ENCODE measurements at places on chromosomes 11 and 22. TPM values are rescaled to one million over a fixed set of nuclear protein-coding genes. Genes with fewer than 3 reads are reported as not detected.

ADAMTS15 gene
- polyA plus RNA-seq, result 6.3 TPM

OR6A2 gene
- 0.03 TPM for polyA plus RNA-seq

GGTLC3 gene
- polyA plus RNA-seq, result 0.34 TPM

LRP4 gene
- polyA plus RNA-seq, result 15.6 TPM

TREH gene
- polyA plus RNA-seq, result 74.4 TPM

MS4A2 gene
- 0.07 TPM for polyA plus RNA-seq

GRCh38 chr22:39117585-39118191 is 20.6 kb downstream of the APOBEC3H start:
- H3K27ac ChIP-seq, result no peak overlapping the region
- no peaks in the 10 kb centered on the region for H3K4me1 ChIP-seq
- peak; percentile 59 for DNase-seq
- H3K4me3 ChIP-seq, result no peak overlapping the region

DNA sequence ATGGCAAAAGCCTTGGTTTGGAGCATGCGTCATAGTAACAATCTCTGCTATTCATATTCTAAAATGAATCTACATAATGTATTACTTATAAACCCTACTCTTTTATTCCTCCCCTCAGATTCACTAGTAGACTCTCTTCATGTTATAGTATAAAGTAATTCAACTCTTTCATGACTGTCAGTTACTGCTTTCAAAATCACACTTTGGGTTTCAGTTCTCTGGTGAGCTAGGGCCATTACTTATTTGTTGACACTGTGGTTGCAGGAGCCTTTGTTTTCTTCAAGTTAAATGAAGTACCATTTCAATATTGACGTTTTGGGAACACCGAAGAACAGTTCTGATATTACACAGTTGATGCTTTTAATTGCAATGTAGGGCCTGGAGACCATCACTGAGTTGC is 378.4 kb downstream of the DDX10 start:
- no peak overlapping the region for H3K4me3 ChIP-seq
- H3K27me3 ChIP-seq, result no peaks in the 10 kb centered on the region
- no peak for DNase-seq
- H3K36me3 ChIP-seq, result no peaks in the 10 kb centered on the region
- no peaks in the 10 kb centered on the region for H3K4me1 ChIP-seq

- no peak overlapping the region for H3K4me3 ChIP-seq
- no peaks in the 10 kb centered on the region for H3K4me1 ChIP-seq
- H3K27me3 ChIP-seq, result no peaks in the 10 kb centered on the region
- H3K36me3 ChIP-seq, result no peaks in the 10 kb centered on the region
- DNase-seq, result no peak
Observed at GRCh38 chr11:60477035-60477445, 15.5 kb upstream of the MS4A12 start.

- peaks cover 50% of the 10 kb centered on the region for H3K36me3 ChIP-seq
- no peak for DNase-seq
- peaks cover 37% of the 10 kb centered on the region for H3K4me1 ChIP-seq
- H3K27ac ChIP-seq, result peak overlapping the region; percentile 78
Observed at GRCh38 chr22:41501209-41501608, 32.3 kb downstream of the ACO2 start.

DNA sequence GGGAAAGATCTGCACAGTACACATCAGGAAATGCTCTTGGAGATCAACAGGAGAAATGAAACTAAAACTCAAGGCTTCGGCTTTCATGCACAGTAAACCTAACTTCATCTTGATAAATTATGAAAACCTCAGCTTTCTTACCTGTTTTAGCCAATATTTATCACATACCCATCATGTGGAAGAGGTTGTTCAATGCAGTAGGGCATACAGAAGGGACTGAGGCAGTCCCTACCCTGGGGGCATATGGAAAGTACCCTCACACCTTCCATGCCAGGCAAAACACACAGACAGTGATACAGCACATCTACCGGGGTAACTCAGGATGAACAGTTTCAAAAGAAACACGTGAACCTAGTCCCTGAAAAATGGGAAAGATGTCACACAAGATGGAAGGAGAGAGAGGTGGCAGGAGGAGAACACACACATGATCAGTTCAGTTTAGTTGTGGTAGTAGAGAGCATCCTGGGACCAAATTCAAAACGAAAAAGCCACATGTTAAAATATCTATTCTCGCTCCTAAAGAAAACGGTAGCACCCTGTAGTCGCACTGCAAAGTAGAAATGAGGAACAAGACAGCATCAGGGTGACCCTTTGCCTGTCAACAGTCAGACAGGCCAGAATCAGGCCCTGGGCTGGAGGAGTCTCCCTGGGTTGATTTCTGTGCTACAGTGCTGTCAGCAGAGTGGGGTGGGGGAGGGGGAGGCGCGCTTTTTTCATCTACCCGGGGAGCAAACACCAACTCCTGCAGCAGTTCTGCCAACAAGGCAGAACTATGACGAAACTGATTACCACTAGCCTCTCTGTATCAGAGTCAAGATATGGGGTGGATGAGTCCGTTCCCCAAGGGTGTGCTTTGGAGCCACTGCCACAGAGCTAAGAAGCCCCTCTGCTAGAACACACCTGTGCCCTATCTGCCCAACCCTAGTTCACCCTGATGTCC is 1.3 kb downstream of the HIRA start:
- no peaks in the 10 kb centered on the region for H3K27me3 ChIP-seq
- peak; percentile 66 for DNase-seq
- H3K4me1 ChIP-seq, result peaks cover 21% of the 10 kb centered on the region
- peaks cover 9% of the 10 kb centered on the region for H3K36me3 ChIP-seq

GRCh38 chr11:128512474-128512996 is 74.8 kb downstream of the ETS1 start:
- DNase-seq, result no peak
- peaks cover 12% of the 10 kb centered on the region for H3K36me3 ChIP-seq
- H3K27ac ChIP-seq, result no peak overlapping the region
- peaks cover 2% of the 10 kb centered on the region for H3K27me3 ChIP-seq
- no peak overlapping the region for H3K4me3 ChIP-seq
- peaks cover 10% of the 10 kb centered on the region for H3K4me1 ChIP-seq

DNA sequence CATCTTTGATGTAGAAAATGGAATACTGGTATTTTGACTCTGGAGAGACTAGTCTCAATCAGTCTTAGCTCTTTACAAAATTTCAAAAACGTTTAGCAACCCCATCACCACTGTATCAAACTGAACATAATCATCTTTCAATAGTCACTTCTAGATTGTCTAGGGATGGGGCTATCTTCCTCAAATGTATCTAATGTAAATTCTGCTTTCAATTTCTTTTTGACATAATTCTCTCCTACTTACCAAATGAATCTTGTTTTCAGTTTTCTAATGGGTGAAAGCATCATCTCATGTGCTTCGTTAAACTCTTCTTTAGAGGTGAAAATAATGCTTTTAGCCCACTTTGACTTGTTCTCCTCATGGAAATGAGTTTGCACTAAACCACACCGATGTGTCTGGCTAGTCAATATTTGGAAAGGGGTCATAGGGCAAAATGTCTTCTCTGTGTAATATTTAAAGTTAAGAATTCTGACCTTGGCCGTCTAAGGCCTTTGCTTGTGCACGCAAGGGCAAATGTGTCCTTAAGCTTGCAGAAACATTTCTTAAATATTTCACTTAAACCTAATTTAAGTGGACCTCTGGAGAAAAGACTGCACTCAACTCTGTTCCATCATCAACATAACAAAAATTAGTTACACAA is 5.2 kb downstream of the SIK3 start:
- H3K4me1 ChIP-seq, result peaks cover 15% of the 10 kb centered on the region
- no peaks in the 10 kb centered on the region for H3K27me3 ChIP-seq
- H3K4me3 ChIP-seq, result no peak overlapping the region
- no peak for DNase-seq

DNA sequence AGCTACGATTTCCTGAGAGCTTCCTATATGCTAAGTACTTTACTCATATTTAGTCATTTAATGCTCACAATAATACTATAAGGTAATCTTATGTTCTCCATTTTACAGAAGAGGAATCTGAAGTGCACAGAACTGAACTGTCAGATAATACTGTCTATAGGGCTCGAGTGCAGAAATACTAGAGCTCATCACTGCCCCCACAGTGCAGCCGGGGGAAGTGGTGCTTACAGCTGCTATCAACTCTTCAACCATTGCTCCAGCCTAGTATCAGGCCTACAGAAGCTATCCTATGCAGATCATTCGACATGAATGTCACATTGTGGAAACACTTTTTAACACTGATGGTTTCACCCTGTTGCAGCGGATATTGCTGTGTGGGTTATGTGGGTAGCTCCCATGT is 929.9 kb downstream of the NTM start:
- H3K36me3 ChIP-seq, result no peaks in the 10 kb centered on the region
- no peak overlapping the region for H3K27ac ChIP-seq
- no peaks in the 10 kb centered on the region for H3K27me3 ChIP-seq
- no peak for DNase-seq
- H3K4me1 ChIP-seq, result no peaks in the 10 kb centered on the region

DNA sequence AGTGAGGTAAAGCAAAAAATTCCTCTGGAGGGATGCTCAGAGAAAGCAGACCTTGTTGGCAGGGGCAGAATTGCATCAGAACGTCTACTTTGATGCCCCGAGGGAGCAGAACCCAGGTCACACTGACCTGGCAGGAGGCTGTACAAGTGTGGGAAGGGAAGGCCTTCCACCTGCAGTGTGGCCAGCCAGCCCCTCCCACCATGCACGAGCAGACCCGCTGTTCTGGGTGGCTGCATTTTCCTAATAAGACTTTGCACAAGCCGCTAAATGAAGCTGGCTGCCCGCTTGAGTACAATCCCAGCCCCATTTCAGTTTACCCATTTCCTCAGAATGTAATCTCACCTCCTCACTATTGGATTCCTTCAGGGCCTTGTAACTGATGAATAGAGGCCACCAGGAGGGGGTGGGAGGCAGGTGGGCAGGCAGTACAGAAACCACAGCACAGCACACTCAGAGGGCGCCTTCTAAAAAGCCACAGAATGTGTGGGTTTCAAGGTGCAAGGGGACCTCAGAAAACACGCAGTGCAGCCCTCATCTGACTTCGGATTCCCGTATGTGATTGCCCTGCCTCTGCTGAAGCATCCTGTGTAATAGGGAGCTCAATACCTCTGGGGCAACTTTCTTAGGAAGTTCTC is 316.6 kb downstream of the OPCML start:
- no peak overlapping the region for H3K27ac ChIP-seq
- DNase-seq, result no peak
- H3K4me3 ChIP-seq, result no peak overlapping the region
- no peaks in the 10 kb centered on the region for H3K27me3 ChIP-seq
- H3K4me1 ChIP-seq, result peaks cover 4% of the 10 kb centered on the region
- H3K36me3 ChIP-seq, result no peaks in the 10 kb centered on the region

DNA sequence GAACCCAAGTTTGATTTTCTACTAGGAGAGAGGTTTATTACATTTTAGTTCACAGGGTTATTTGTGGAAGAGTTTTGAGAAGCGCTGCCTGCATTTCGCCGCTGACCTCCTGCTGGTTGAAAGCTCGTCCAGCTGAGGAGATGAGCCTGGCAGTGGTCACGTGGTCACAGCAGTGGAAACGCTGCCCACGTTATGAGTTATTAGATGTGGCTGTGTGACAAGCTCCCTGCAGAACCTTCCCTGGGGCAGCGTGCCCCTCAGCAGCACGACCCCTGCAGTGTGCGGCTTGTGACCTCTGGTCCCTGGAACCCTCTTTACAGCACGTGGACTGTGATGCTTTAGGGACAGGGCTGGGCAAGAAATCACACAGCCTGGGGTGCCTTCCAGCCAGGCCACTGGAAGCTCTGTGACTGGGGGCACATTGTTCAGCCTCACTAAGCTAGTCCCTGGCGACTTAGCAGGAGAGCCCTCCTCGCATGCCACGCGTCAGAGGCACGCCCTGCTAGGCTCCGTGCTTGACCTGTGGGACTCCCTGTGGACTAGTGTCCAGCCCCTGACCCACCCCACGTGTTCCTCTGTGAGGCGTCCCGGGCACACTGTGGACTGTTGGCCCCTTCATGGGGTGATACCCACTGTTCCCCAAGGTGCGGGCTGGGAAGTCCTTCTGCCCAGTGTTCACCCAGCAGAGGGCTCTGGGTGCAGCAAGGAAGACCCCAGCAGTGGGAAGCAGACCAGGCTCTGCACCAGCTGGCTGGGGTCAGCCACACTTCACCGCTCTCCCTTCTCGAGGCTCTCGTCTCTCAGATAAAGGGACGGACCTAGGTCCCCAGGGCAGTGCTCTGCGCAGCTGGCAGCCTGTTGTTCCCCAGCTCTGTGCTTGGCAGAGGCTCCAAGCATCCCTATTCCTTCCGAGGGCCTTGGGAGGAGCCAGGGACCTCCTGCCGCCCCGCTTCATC is 349.5 kb downstream of the TBC1D22A start:
- DNase-seq, result no peak
- H3K4me1 ChIP-seq, result no peaks in the 10 kb centered on the region
- no peak overlapping the region for H3K4me3 ChIP-seq
- H3K36me3 ChIP-seq, result peaks cover 10% of the 10 kb centered on the region
- no peak overlapping the region for H3K27ac ChIP-seq

GRCh38 chr11:696955-697491 is 1.4 kb downstream of the TMEM80 start:
- H3K4me3 ChIP-seq, result no peak overlapping the region
- DNase-seq, result no peak
- H3K27me3 ChIP-seq, result no peaks in the 10 kb centered on the region
- peaks cover 9% of the 10 kb centered on the region for H3K36me3 ChIP-seq

DNA sequence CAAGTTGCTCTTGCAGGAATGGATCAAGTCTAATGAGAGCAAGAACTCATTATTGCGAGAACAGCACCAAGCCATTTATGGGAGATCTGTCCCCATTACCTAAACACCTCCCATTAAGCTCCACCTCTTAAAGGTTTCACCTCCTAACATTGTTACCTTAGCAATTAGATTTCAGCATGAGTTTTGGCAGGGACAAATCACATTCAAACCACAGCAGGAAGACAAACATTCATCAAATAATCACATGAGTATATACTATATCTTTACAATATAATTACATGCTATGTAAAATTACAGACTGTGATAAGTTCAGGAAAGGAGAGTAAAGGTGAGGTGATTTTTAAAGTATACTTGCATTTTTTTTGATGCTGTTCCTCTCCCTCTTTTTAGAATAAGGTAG is 6.6 kb upstream of the TEAD1 start:
- no peak overlapping the region for H3K27ac ChIP-seq
- no peak overlapping the region for H3K4me3 ChIP-seq
- no peaks in the 10 kb centered on the region for H3K36me3 ChIP-seq
- H3K27me3 ChIP-seq, result no peaks in the 10 kb centered on the region

DNA sequence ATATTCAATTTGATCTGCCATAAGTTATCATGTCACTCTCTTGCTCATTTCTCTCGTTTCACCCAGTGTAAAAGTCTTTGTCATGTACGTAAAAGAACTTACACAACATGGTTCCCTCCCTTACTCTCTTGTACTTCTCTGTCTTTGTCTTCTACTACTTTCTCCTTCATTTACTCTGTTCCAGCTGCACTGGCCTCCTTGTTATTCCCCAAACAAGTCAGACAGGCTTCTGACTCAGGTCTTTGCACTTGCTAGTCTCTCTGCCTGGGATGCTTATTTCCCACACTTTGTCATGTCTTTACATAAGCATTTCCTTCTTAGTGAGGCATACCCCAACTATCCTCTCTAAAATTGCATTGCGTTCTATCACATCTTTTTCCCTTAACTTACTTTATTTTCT is 117.3 kb downstream of the CYP2R1 start:
- no peaks in the 10 kb centered on the region for H3K4me1 ChIP-seq
- H3K27ac ChIP-seq, result no peak overlapping the region
- no peaks in the 10 kb centered on the region for H3K27me3 ChIP-seq
- no peaks in the 10 kb centered on the region for H3K36me3 ChIP-seq

GRCh38 chr22:26239581-26239980 is 70.3 kb downstream of the SEZ6L start:
- H3K4me1 ChIP-seq, result no peaks in the 10 kb centered on the region
- H3K27ac ChIP-seq, result no peak overlapping the region
- H3K27me3 ChIP-seq, result no peaks in the 10 kb centered on the region
- no peak for DNase-seq

GRCh38 chr11:35969089-35970042 is 25.5 kb downstream of the LDLRAD3 start:
- H3K36me3 ChIP-seq, result no peaks in the 10 kb centered on the region
- H3K4me1 ChIP-seq, result no peaks in the 10 kb centered on the region
- H3K27ac ChIP-seq, result no peak overlapping the region
- no peak overlapping the region for H3K4me3 ChIP-seq
- no peak for DNase-seq

All from large intestine (tissue), 12 donors.